Fibroblast of lung (primary cell): ENCODE measurements at places on chromosomes 3 and 15. TPM values are rescaled to one million over a fixed set of nuclear protein-coding genes. Genes with fewer than 3 reads are reported as not detected.

The PDCD10 gene
- total RNA-seq = 45.2 and 46.6 TPM in 2 replicates

The ATP2C1 gene
- total RNA-seq = 141 and 196 TPM in 2 replicates

The SPRED1 gene
- total RNA-seq = 31.6 and 39.0 TPM in 2 replicates

The SLC25A38 gene
- 17.7 and 22.0 TPM in 2 replicates for total RNA-seq

The GOLGA8R gene
- total RNA-seq = 1.3 and 1.8 TPM in 2 replicates

The LDHAL6B gene
- not detected in 2 replicates for total RNA-seq

The ZIC1 gene
- total RNA-seq = 0.26 TPM in 1 of 2 replicates, not detected in the other

The CHRNA3 gene
- not detected in 2 replicates for total RNA-seq

The DUOXA2 gene
- total RNA-seq = not detected in 2 replicates

The RPUSD2 gene
- 11.6 and 13.1 TPM in 2 replicates for total RNA-seq

The GADL1 gene
- 2.6 and 3.6 TPM in 2 replicates for total RNA-seq

The PLA2G4F gene
- total RNA-seq = not detected in 2 replicates

The SCN5A gene
- 0.50 and 0.77 TPM in 2 replicates for total RNA-seq

The TRMT10C gene
- total RNA-seq = 23.8 and 32.1 TPM in 2 replicates

The CKMT1B gene
- not detected in 2 replicates for total RNA-seq

The ADAMTS9 gene
- total RNA-seq = 1.8 and 2.1 TPM in 2 replicates
